ENCODE measurements at places on chromosomes 3 and 15. TPM values are rescaled to one million over a fixed set of nuclear protein-coding genes. Genes with fewer than 3 reads are reported as not detected.
A peak's percentile ranks its signal among the peaks of the same experiment; 100 is the strongest.

- H3K36me3 ChIP-seq = no peaks in the 10 kb centered on the region
- H3K4me1 ChIP-seq = no peaks in the 10 kb centered on the region
- H3K27me3 ChIP-seq = no peaks in the 10 kb centered on the region
- DNase-seq = no peak
Observed at GRCh38 chr3:16932877-16933276, 48.1 kb downstream of the PLCL2 start.

DNA sequence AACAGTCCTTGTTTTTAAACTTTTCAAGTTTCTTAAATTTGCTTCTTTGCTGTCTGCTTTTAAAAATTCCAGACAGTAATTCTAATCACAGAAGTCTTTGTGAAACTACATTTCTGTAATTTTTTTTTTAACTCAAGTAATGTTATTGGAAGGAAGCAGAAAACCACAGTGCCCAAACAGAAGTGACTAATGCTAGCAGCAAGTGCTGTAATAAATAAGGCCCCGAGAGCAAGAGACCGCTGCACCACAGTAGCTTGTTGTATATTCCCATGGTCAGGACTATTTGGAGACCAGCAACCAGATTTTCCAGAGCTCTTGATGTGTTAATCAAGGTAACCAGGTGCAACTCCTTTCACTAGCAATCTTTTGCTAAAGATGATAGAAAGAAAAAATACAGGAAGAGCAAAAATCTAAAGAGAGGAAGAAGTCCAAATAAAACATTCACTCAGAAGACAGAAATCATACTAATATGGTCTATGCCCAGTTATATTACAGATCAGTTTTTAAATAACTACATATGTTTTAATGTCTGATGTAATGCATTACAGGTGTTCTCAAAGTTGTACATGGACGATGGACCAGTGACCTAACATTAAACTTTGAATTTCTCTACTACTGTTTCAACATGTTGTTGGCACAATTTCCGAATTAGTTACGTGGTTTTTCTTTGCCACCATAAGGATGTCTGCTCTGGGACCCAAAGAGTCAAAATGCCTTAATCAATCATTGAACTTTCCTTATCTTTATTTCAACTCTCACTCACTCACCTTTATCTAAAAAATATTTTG, 36.4 kb downstream of the WWTR1 start:
- H3K4me3 ChIP-seq = no peak overlapping the region
- no peaks in the 10 kb centered on the region for H3K36me3 ChIP-seq
- peaks cover 8% of the 10 kb centered on the region for H3K4me1 ChIP-seq

DNA sequence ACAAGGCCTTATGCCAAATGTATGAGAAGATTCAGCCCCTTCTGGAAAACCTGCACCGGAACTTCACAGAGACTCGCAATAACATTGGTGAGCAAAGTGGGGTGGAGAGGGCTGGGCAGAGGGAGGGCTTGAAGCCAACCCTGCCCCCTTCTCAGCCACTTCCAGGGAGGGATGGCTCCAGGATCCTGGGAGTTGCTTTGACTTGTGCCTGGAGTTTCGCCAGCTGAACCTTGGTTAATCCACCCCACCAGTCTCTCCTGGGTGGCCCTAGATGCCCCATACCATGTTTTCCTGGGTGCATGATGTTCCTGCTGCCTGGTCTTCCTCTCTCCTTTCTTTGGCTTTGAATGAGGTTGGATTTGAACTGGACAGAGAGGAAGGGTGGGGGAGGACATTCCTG, 10.8 kb downstream of the TBC1D21 start:
- DNase-seq = peak; percentile 5
- no peaks in the 10 kb centered on the region for H3K36me3 ChIP-seq
- no peak overlapping the region for H3K4me3 ChIP-seq
- H3K27me3 ChIP-seq = no peaks in the 10 kb centered on the region
- H3K27ac ChIP-seq = no peak overlapping the region

Gene LPCAT4
- 37.5 TPM for total RNA-seq

GRCh38 chr15:78563092-78563491, 2.2 kb upstream of the CHRNA5 start:
- H3K4me3 ChIP-seq = no peak overlapping the region
- no peak for DNase-seq
- H3K27me3 ChIP-seq = no peaks in the 10 kb centered on the region
- no peaks in the 10 kb centered on the region for H3K36me3 ChIP-seq
- no peak overlapping the region for H3K27ac ChIP-seq

GRCh38 chr3:155502630-155503029, 209.1 kb upstream of the STRIT1 start:
- H3K4me3 ChIP-seq = no peak overlapping the region
- H3K4me1 ChIP-seq = no peaks in the 10 kb centered on the region
- no peaks in the 10 kb centered on the region for H3K36me3 ChIP-seq
- no peak overlapping the region for H3K27ac ChIP-seq

Gene ESYT3
- total RNA-seq = 5.3 TPM

Gene TADA3
- total RNA-seq = 65.1 TPM

GRCh38 chr15:67059127-67059553, 6.3 kb upstream of the SMAD3 start:
- peak overlapping the region; percentile 76 for H3K27ac ChIP-seq
- H3K36me3 ChIP-seq = no peaks in the 10 kb centered on the region
- no peaks in the 10 kb centered on the region for H3K27me3 ChIP-seq

Gene BCHE
- total RNA-seq = 1.4 TPM

Gene NPAP1
- 0.19 TPM for total RNA-seq

- H3K36me3 ChIP-seq = no peaks in the 10 kb centered on the region
- DNase-seq = peak; percentile 51
- no peaks in the 10 kb centered on the region for H3K27me3 ChIP-seq
- H3K27ac ChIP-seq = no peak overlapping the region
Observed at GRCh38 chr15:36791844-36792571, 212.6 kb downstream of the CDIN1 start.

Gene PEX5L
- total RNA-seq = not detected

GRCh38 chr15:86054338-86054737, 25.3 kb upstream of the AGBL1 start:
- no peak for DNase-seq
- H3K4me1 ChIP-seq = no peaks in the 10 kb centered on the region
- no peaks in the 10 kb centered on the region for H3K27me3 ChIP-seq
- H3K27ac ChIP-seq = no peak overlapping the region
- no peak overlapping the region for H3K4me3 ChIP-seq
- no peaks in the 10 kb centered on the region for H3K36me3 ChIP-seq

Gene SPINK8
- total RNA-seq = not detected

- H3K4me1 ChIP-seq = no peaks in the 10 kb centered on the region
- no peak for DNase-seq
- H3K36me3 ChIP-seq = no peaks in the 10 kb centered on the region
- H3K4me3 ChIP-seq = no peak overlapping the region
Observed at GRCh38 chr3:141146979-141147470, 84.6 kb upstream of the PXYLP1 start.

Gene SATB1
- total RNA-seq = 22.2 TPM

DNA sequence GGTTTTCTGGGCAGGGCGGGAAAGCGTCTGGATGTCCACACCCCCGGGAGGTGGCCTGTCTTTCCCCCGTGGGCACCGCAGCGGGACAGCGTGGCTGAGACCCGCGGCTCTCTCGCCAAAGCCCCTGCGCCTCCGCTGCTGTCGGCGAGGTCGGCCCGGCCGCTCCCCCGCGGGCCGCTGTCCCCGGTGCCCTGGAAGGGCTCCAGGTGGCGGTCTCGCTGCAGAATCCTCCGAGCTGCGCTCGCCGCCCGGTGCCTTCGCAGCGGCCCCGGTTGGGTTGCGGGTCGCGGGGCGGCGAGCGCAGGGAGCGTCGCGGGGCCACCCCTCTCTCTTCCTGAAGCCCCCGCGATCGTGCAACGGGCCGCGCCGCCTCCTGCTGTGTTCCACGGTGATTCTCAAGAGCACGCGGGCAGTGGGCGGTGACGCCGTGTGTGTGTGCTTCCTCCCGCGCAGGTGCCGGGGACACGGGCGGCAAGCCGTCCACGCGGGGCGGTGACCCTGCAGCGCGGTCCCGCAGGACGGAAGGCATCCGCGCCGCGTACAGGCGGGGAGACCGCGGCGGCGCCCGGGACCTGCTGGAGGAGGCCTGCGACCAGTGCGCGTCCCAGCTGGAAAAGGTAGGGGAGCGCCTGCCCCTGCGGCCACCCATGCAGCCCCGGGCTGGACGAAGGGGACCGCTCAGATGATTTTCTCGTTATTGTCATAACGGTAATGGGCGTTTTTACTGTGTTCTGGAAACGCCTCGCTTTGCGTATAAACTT, 54.4 kb downstream of the LRRK1 start:
- H3K4me3 ChIP-seq = no peak overlapping the region
- DNase-seq = peak; percentile 57
- no peaks in the 10 kb centered on the region for H3K36me3 ChIP-seq
- H3K27me3 ChIP-seq = peaks cover 15% of the 10 kb centered on the region
- no peaks in the 10 kb centered on the region for H3K4me1 ChIP-seq

GRCh38 chr15:73283366-73283962, 85.3 kb downstream of the HCN4 start:
- H3K4me3 ChIP-seq = no peak overlapping the region
- no peak overlapping the region for H3K27ac ChIP-seq
- H3K27me3 ChIP-seq = no peaks in the 10 kb centered on the region
- H3K36me3 ChIP-seq = peaks cover 22% of the 10 kb centered on the region

Gene SERPINI2
- total RNA-seq = not detected

- no peak overlapping the region for H3K27ac ChIP-seq
- no peaks in the 10 kb centered on the region for H3K36me3 ChIP-seq
- no peaks in the 10 kb centered on the region for H3K27me3 ChIP-seq
- no peaks in the 10 kb centered on the region for H3K4me1 ChIP-seq
- no peak overlapping the region for H3K4me3 ChIP-seq
Observed at GRCh38 chr3:71813704-71814103, 28.8 kb upstream of the PROK2 start.

GRCh38 chr3:142904639-142905436, 16.0 kb upstream of the PCOLCE2 start:
- H3K4me1 ChIP-seq = no peaks in the 10 kb centered on the region
- H3K36me3 ChIP-seq = no peaks in the 10 kb centered on the region
- no peak overlapping the region for H3K4me3 ChIP-seq
- H3K27ac ChIP-seq = no peak overlapping the region
- no peaks in the 10 kb centered on the region for H3K27me3 ChIP-seq

GRCh38 chr15:93860701-93861100, 370.7 kb upstream of the MCTP2 start:
- H3K27ac ChIP-seq = no peak overlapping the region
- H3K27me3 ChIP-seq = no peaks in the 10 kb centered on the region
- no peaks in the 10 kb centered on the region for H3K4me1 ChIP-seq
- no peak overlapping the region for H3K4me3 ChIP-seq

- H3K27me3 ChIP-seq = no peaks in the 10 kb centered on the region
- no peak for DNase-seq
- no peak overlapping the region for H3K4me3 ChIP-seq
- H3K4me1 ChIP-seq = no peaks in the 10 kb centered on the region
- no peak overlapping the region for H3K27ac ChIP-seq
Observed at GRCh38 chr15:85897895-85898717, 103.4 kb upstream of the KLHL25 start.

DNA sequence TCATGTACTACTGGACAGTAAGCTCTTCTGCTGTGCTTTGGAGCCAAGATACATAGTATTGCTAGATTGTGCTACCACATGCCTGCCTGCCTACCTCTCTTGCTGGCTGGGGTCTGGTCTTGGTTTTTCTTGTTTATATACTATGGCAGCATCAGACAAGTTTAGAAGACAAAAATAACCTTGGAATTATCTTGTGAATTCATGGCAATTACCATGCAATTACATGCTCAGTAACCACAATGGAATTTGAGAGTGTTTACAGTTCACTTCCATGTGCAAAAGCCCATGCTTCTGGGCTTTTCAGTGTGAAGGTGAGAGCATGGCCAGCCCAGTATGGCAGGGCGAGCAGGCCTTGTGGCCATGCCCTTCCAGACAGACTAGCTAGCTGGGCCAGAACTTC, 48.0 kb upstream of the C15orf61 start:
- H3K36me3 ChIP-seq = peaks cover 2% of the 10 kb centered on the region
- H3K27me3 ChIP-seq = no peaks in the 10 kb centered on the region
- no peak overlapping the region for H3K27ac ChIP-seq
- no peak overlapping the region for H3K4me3 ChIP-seq

DNA sequence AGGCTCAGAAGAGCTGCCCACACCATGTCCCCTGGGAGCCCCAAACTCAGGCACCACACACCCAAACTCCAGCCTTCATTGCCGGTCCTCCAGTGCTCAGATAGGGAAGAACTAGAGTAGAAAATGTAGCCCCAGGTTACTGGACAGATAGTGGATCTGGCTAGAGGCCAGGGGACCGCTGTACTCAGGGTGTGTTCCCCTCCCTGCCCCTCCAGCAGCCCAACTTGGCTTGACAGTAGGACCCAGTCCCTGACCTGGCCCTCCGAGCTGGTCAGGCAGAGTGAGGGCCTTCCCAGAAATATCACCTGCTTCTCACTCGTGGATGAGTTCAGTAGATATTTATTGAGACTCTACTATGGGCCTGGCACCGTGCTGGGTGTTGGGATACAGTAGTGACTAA, 100.0 kb downstream of the CORO2B start:
- H3K4me3 ChIP-seq = no peak overlapping the region
- no peaks in the 10 kb centered on the region for H3K36me3 ChIP-seq
- H3K27ac ChIP-seq = no peak overlapping the region
- no peaks in the 10 kb centered on the region for H3K4me1 ChIP-seq

- H3K27ac ChIP-seq = no peak overlapping the region
- peak; percentile 72 for DNase-seq
- H3K4me1 ChIP-seq = no peaks in the 10 kb centered on the region
Observed at GRCh38 chr3:112043621-112044201, 9.2 kb downstream of the TMPRSS7 start.

Gene CATSPER2
- 6.5 TPM for total RNA-seq

DNA sequence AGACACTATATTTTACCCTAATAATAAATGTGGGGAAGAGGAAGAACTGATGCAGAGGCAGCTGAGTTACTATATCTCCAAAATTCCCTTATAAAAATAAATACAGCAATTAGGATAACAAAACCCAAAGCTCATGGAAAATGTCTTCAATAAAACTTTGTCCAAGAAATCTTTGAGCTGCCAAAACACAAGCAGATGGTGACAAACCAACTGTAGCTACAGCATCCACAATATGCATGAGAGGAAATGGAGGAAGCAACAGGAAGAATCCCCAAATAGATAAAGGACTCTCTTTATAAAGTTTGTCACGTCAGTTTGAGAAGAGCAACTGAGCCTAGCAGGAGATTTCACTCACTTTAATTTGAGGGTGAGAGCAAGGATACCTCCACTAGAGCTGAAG, 638.2 kb downstream of the IGSF11 start:
- no peaks in the 10 kb centered on the region for H3K36me3 ChIP-seq
- H3K27me3 ChIP-seq = no peaks in the 10 kb centered on the region
- H3K27ac ChIP-seq = no peak overlapping the region

Gene LSMEM2
- total RNA-seq = 0.22 TPM

GRCh38 chr3:39173318-39174125, 18.9 kb downstream of the XIRP1 start:
- no peak overlapping the region for H3K27ac ChIP-seq
- no peak overlapping the region for H3K4me3 ChIP-seq
- no peaks in the 10 kb centered on the region for H3K27me3 ChIP-seq
- no peaks in the 10 kb centered on the region for H3K36me3 ChIP-seq
- DNase-seq = no peak

DNA sequence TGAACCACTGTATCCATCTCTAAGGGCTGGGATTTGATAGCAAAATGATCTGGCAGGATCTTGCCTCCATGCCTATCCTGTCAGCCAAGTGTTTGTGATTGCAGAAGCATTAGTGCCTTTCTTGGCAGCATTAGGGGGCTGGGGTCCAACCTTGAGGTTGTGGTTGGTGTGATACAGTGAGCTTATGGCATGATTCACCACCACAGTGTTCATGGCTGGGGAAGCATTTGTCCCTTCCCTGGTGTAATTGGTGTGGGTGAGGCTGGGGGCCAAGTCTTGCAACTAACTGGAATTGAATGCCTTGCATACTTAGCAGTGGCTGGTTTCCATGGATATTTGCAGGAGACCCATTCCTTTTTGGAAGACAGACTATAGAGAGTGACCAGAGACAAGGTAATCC, 271.0 kb upstream of the TBL1XR1 start:
- no peaks in the 10 kb centered on the region for H3K4me1 ChIP-seq
- no peak overlapping the region for H3K4me3 ChIP-seq
- no peak for DNase-seq
- H3K27me3 ChIP-seq = no peaks in the 10 kb centered on the region
- no peak overlapping the region for H3K27ac ChIP-seq

Gene SNX22
- 4.6 TPM for total RNA-seq

Gene FSTL1
- 193 TPM for total RNA-seq

Gene CSPG4
- 30.7 TPM for total RNA-seq

Measured in kidney (tissue), 22 donors.